Bone marrow (tissue), 2 donors: ENCODE measurements at places on chromosomes 12 and 14.

DNA sequence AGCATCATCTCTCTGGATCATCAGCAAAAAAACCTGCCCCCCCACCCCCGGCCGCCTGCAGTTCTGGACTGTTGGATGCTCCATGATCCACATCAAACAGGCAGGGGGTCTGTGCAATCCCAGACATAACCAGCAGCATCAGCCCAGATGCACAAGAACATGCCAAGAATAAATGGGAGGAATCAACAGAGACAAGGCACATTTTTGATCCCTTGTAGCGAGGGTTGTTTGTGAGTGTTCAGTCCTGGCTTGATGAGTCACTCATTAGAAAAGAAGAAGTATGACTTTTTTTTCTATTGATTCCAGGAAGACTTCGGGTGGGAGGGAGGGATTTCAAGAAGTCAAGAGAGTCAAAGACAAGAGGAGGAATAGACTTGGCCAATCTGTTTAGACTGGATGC lies 244.2 kb downstream of the KSR2 start:
- DNase-seq: no peak

DNA sequence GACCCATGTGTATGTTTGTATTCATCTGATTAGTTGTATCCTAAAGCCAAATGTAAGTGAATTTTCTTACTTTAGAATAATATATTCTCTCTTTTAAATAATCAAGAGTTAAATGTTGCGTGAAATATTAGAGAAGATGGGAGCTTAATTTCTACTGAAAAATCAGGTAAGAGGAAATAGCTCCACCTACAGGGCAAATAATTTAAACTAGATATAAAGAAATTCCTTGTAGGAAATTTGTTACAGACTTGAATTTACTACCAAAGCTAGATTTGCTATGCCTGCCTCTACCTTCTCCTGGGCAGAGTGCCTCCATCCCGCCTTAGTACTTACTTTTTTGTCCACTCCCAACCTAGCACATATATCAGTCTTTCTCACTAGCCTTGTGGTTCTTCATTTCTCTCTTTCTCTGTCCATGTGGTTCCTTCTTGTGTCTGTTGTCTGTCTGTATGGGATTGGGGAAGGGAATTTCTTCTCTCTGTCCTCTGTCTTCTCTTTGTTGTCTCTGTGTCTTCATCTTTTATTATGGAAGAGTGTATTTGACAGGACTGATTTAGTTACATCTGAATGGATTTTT lies 44.7 kb downstream of the PALS1 start:
- no peak for DNase-seq

DNA sequence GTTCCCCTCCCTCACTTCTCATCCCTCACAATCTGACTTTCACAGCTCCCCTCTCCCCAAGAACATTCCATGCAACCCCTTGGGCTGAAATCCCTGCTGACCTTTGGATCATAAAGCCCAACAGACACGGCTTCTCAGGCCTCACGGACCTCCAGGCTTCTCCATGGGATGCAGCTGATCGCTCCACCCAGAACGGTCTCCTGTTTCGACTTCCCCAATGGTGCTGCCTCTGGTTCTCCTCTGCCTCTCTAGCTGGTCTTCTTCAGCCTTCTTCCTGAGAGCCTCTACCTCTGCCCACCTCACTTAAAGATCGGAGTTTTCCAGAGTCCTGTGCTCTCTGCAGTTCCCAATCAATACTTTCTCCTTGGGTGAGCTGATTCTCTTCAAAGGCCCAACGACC lies 17.8 kb upstream of the PRMT8 start:
- DNase-seq: no peak

DNA sequence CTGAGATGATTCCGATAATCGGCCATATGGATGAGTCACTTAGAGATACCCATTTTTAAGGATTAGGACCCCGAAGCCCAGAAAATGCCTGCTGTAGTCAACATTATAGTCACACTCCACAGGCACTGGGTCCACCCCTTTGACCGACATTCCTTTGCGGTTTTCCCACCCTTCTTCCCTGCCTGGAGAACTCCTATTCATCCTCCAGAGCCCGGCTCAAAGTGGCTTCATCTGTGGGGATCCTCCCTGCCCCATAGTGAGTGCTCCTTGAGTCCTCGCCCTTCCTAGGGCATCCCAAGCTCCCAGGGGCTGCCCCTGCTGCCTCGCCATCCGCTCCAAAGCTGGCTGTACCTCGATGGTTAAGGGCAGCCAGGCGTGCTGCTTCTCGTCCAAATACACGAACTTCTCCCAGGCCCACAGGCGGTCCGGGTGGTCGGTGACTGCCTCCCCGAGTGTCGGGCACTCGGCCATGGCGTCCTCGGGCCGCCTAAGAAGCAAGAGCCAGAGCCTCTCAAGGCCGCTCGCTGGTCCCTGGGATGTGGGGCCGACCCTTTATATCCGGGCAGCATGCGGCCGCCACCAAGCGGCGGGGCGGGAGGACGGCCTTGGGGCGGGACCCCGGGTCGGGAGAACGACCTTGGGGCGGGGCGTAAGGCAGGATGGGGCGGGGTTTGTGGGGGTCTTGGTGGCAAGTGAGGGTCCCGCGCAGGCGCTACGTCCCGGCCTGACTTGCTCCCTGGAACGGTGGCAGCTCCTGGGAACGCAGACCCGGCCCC lies at the start of gene TCL1A:
Gene TCL1A, minus strand, starts transcription at position 530 of the 776 bp plus-strand sequence. Its CDS starts 59 bp downstream, at position 471.
- no peak for DNase-seq

DNA sequence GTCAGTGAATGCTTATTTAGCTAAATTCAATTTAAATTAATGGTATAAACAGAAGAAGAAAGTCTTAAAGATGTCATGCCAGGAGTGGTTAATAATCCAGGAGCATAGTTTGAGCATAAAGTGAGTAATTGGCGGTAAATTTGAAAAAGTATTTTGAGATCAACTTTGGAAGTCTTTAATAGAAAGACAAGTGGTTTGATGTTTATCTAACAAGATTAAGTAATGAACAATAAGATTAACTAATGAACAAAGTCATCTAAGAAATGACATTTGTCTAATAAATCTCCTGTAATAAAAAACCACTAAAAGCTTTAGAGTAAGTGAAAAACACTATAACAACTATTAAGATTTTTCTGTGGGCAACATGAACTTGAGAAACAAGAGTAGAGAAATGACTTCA lies 112.8 kb downstream of the CAPZA3 start:
- no peak for DNase-seq

GRCh38 chr12:56280849-56281248 lies 14.1 kb downstream of the COQ10A start:
- DNase-seq: no peak

- no peak for DNase-seq
Observed at GRCh38 chr14:99321955-99322730, 50.1 kb upstream of the BCL11B start.

DNA sequence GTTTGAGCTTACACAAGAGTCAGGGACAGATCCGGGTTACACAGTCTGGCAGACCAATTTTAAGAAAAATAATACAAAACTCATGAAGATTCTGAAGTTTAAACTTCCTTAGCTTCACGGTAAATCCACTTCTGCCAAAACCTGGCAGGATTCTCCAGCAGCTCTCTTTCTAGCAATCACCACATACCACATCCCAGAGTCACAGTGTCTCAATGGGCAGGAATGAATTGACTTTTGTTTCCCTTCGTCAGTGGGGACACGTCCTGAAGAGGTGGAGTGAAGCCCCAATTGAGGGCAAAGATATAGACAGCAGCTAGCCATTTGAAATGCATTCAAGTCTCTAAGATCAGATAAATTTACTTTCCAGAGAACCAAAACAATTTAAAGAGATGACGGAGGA lies 117.1 kb upstream of the ARHGAP5 start:
- DNase-seq: no peak

- no peak for DNase-seq
Observed at GRCh38 chr12:14164266-14164665, 182.9 kb upstream of the GRIN2B start.

DNA sequence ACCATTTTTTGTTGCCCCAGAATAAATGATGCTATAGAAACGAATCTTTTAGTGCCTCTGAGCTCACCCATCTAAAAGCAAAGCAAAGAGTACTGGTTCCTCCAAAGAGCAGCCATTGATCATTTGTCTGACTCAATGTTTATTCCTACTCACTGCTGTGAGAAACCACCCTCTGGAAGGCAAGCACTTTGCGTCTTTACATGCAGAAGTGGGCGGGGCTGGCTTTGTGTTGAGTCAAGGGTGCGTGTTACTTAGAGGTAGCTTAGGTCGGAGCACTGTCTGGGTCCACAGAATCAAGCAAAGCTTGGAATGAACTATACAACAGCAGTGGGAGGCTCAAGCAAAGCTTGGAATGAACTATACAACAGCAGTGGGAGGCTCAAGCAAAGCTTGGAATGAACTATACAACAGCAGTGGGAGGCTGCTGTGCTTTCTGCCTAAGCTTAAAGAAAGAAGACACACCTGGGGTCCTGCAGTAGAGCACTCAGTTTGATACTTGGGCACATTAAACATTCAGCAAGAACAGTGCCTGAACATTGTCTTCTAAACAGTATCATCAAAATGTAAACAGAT lies 77.2 kb upstream of the PRICKLE1 start:
- DNase-seq: no peak

DNA sequence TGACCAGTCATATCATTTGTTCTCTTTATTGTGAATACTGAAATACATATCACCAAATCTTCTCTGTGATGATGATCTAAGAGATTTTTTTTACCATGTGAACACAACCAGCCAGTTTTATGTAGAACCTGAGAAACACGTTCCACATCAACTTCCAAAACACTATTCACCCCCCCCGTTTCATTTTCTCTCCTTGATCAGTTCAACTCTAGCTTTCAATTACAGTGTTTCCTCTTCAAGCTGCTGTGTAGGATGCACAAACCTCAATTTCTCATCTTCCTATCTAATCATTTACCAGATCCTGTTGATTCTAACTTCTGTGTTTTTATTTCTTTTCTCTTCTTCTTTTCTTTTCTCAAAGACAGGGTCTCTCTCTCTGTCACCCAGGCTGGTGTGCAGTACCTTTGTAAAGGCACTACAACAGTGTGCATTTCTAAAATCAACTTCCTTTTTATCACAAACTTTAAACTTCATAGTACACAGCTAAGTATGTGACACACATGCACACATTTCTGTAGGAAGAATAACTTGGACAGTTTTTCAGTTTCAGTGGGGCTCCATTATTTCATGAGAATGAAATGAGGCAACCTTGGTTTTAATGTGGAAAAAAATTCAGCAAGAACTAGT lies 149.9 kb upstream of the FBXO33 start:
- no peak for DNase-seq

GRCh38 chr12:51954561-51955361 lies 3.3 kb downstream of the ACVR1B start:
- DNase-seq: no peak

GRCh38 chr14:64604001-64604400 lies 54.2 kb downstream of the PPP1R36 start:
- DNase-seq: no peak

DNA sequence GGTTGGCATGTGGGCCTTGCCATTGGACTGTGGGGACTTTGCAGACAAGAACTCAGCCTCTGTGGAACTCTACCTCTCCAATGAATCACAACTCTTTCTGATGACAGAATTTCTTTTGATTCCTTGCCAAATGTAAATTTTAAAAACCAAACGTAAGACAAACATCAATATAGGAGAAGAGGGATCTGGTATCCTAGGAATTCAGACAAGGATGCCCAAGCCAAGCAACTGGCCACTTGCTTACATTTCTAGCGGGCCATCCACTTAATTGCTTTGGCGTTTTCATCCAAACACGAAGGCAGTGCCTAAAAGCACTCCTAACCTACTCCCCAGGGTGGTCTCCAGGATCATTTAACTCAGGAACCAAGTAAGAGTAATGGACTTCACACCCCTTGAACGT lies 23.4 kb upstream of the RAB35 start:
- no peak for DNase-seq

- no peak for DNase-seq
Observed at GRCh38 chr14:69963966-69964365, 84.8 kb downstream of the SMOC1 start.

- no peak for DNase-seq
Observed at GRCh38 chr12:68393417-68393816, 61.3 kb upstream of the MDM1 start.

DNA sequence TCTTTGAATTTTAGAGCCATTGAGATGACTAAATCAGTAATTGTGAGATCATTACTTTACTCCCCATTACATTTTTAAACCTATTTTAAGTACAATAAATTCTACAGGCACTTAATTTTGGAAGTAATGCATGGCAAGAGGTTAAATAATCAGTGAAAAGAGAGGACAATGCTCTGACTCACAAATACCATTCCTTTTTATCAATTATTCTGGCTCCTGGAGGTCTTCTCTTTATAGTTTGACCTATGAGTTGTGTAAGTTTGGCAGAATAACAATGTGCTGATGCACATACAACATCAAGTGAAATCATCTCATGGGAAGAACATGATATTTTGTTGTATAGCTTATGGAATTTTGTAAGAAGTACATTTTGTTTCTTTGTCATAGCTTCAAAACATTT lies 166.7 kb downstream of the TMTC3 start:
- no peak for DNase-seq

DNA sequence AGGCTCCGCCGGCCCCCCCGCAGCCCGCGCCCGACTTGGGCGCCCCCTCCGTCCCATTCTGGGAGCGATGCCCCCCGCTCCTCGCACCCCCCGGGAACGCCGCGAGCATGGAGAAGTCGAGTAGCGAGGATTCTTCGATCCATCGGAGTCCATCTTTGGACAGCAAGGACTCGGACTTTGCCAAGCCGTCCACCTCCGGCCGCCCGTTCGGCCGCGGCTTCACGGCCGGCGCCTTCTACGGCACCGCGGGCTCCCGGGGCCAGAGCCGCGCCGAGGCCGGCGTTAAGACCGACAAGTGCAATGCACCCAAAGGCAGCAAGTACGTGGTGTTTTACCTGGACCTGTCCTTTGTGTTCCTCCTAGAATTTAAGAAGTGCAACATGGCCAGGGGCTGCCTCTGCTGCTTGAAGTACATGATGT lies 123.6 kb downstream of the TSPAN9 start:
- DNase-seq: no peak

DNA sequence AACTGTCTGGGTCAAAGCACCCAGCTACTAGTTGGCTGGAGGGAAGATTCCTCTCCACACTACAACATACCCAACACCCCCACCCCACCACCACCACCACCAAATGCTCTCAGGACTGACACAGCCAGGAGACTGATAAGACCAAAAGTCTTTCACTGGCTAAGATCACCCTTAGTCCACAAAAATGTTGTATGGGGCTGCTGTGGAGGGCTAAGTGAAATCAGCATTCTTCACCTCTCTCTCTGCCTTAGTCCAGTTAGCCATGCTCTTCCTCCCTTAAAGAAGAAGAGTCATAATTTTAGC lies 106.2 kb downstream of the NUAK1 start:
- DNase-seq: no peak
